Gastroesophageal sphincter (tissue), 4 donors: ENCODE measurements at places on chromosomes 2 and 18.

DNA sequence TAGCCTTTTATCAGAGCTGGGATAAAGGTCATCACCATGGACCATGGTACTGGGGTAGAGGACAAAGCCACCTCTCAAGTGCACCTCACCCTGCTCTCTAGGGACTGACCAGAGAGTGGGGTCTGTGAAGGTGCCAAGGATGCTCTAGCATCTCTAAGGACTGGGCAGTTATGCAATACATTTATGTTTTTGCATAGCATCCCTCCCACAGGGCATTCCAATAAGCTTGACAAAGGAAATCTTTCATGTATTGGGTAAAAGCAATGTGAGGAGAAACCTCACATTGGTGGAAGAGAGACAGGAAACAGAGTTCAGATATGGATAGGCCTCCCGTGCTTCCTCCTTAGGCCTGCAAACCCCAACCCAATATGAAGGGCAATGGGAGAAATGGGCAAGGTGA, 31.6 kb downstream of the STK39 start:
- no peak for ATAC-seq

DNA sequence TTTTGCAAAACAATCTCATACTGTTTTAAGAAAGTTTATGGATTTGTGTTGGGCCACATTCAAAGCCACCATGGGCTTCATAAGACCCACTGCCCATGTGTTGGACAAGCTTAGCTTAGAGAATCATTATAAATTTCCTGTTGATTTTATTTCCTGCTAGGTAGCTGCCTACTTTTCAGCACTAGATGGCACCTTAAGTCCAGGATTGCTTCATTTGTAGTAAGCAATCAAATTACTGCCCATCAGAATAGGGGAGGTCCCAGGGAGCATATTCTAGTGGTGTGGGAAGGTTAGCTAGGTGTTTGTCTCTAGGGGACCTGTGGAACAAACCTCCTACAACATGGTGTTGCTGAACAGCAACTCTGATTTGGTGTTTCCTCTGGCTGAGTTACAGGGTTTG, 11.0 kb upstream of the DCDC2C start:
- no peak for ATAC-seq

DNA sequence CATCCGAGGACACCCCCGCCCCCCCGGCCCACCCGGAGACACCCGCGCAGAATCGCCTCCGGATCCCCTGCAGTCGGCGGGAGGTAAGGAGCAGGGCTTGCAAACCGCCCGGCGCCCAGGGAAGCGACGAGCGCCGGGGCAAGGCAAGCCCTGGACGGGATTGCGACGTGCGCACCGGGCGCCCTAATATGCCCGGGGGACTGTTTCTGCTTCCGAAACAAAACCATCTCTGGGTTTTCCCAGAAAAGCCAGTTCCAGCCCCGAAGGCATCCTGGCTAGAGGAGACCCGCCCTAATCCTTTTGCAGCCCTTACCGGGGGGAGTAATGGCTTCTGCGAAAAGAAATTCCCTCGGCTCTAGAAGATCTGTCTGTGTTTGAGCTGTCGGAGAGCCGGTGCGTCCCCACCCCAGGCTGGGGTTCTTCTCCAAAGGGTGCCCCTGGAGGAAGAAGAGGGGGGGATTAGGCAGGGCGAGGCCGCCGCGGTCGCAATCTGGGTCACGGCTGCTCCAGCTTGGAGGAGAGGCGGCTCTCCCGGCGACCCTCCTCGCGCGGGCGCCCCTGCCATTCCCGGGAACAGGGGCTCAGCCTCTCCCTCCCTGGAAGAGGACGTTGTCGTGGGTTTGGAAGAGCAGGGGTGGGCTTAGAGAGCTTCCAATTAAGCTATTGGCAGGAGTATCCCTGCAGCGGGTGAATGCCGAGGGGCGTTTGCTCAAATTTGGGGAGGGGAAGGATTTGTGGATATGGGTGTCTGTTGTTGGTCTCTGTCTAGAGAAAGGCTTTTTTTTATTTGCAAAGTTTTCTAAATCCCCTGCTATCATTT, 521 bp downstream of the MYCN start:
- ATAC-seq: no peak

GRCh38 chr2:125397535-125398251, 1258.3 kb upstream of the GYPC start:
- ATAC-seq: no peak

DNA sequence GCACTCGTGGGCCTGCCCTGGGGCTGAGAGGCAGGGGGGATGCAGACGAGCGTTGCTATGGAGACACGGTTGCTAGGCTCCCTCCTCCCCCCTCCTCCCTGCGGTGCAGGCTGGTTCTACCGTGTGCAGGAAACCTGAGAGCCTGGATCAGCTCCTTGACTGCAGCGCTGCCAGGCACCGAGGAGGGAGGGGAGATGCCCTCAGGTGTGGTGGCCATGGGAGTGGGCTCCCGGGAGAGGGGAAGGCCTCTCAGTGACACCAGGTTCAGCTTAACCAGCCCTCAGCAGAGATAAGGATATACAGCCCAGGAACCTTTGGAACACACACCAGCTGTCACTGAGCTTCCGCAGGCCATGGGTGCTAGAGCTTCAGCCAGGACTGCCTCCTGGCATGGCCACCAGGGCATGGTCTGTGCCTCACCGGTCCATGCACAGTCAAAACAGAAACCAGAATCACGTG, 124.4 kb upstream of the PXDN start:
- ATAC-seq: no peak

- no peak for ATAC-seq
These were observed 47.8 kb upstream of the ODC1 start for GRCh38 chr2:10495988-10496313.

DNA sequence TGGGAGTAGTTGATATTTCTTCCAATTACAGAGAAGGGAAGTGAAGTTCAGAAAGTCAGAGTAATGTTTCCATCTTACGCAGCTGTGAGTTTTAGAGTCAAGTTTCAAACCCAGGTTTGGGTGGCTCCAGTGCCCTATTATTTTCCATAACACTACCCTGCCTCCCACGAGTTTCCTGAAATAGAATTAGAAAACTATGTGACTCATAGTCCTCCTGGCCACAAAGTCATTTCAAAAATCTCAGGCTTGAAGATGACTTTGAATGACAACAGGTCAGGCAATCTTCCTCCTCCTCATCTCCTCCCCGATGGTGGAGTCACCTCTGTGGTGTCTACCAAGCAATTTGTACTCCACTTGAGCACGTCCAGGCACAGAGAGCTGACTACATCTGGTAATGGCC, 212.3 kb upstream of the TRIB2 start:
- ATAC-seq: no peak

- no peak for ATAC-seq
These were observed 68.1 kb downstream of the SDC1 start for GRCh38 chr2:20156836-20157192.

DNA sequence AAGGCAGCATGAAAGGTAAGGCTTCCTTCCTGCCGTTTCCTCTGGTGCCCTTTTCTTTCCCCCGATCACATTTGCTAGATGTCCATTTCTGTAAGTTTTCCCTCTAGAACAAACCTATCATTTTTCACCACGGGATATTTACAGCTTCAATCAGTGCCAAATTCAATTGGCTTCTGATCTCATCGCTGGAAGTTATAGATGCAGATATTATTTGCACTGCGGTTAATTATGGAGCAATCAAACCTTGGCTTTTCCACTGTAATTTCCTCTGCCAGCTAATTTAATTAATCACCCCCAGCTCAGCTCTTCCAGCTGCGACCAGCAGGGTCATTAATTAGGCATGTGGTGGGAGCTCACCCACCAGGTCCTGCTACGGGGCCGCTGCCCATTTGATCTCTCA, 86.1 kb downstream of the GBX2 start:
- no peak for ATAC-seq

GRCh38 chr2:187505065-187505672, 49.1 kb downstream of the TFPI start:
- ATAC-seq: no peak

- no peak for ATAC-seq
These were observed 28.9 kb upstream of the C2orf15 start for GRCh38 chr2:99112617-99113016.

DNA sequence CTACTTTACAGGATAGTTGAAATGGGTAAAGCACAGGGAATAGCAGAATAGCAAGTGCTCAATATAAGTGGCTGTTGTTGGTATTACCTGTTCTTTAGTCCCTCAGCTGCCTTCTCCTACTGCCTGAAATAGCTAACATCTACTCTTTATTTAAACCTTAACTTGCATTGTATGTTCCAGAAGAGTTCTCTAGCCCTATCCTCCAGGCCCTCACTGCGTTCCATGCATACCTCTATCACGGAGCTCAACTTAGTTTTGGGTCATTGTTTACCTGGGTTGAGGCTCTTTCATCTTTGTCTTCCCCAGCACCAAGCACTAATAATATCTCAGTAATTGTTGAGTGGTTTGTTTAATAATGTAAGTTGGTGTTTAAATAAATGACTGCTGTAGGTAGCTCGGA, 242.2 kb upstream of the FANCL start:
- no peak for ATAC-seq
